ENCODE measurements at places on chromosomes 1 and 21.
A peak's percentile ranks its signal among the peaks of the same experiment; 100 is the strongest.

GRCh38 chr1:21237446-21238088, 52.7 kb downstream of the ECE1 start:
- DNase-seq: no peak

DNA sequence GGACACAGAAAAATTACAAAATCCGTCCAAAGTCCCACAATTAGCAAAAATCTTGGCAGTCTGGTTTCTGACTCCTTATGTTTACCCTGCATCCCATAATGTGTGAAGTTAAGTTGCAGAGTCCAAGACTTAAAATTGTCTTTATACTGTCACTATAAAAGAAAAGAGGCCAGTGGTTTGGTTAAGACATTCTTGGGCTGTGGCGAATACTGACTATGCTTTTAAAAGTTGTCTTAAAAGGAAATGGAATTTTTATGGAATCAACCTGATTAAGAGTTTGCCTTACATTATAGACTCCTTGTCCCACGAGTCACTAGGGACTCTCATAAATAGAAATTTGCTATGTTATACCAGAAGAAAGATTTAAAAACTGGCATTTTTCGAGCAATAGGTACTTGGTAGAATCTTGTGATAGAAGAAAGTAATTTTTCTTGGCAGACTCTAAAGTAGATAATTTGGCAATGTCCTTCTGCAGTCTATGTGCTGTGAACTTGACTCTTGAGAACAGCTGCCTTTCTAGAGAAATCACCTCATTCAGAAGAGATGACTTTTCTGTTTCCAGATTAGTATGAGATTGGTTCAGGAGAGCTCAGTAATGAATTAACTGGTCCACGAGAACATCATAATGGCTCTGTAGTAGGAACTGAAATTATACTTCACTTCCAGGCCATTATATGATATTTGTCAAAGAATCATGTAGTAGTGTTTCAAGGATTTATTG, 31.8 kb downstream of the NTNG1 start:
- peak; percentile 91 for DNase-seq

GRCh38 chr1:212655668-212656440, 43.8 kb downstream of the BATF3 start:
- no peak for DNase-seq

DNA sequence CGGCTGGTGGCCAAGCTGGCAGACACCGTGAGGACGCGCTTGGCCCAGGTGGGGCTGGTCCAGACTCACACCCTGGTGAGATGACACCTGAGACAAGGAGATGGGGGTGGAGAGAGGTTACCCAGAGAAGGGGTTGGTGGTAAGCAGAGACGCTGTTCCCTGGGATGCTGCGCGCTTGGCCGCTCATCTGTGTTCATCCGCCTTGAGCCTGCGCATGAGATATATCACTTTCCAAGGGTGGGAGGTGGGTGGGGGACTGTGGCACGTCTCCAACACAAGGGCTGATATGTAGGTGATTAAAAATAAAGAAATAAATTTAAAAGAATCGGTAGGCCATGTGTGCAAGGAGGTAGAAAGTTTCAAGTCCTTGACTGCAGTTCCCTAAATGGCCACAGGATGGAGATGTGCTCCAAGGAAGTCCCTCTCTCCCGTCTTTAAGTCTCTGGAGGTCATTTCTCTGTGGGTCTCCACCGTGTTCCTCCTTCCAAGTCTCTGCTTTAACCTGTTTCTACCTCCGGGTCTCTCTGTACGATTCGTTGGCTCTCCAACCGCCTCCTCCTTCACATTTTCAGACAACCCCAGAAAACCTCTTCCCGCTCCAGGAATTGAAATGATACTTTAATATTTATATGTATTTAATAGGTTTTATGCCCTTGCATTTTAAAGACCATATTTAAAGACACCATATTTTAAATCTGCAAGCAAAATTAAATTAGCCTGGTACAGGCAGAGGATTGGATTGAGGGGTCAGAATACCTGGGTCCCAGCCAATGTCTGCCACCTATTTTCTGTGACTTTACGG, 4.5 kb downstream of the TTC24 start:
- DNase-seq: peak; percentile 82

DNA sequence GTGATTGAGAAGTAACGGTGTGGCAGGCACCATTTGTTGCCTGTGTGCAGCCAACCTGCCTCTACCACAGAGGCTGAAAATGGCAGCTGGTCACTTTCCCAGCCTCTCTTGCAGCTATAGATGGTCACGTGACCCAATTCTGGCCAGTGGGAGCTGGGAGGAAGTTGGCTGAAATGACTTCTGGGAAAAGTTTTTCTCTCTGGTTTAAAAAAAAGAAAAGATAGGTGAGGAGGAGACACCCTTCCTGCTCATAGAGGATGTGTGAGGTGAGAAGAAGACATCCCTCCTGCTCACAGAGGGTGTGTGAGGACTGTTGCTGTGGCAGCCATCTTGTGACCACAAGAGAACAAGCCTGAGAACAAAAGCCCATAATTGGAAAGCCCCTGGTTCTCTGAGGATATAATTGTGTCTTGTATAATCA, 122.8 kb downstream of the SYF2 start:
- DNase-seq: no peak

GRCh38 chr1:234309598-234310459, 63.4 kb upstream of the COA6 start:
- DNase-seq: peak; percentile 64

DNA sequence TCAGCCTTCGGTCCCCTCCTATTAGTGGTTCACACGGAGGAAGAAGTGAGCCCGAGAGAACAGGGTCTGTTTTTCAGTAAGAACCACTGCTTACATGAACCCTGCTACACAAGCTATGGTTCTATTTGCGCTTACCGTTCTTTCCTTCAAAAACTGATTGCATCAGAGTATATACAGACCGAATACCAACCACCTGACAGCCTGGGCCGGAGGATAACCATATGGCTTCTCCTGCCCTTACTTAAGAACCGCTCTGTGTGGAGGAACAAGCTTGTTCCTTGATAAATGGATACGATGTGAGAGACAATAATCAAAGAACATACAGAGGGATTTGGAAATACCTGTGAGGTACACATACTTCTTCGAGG, 1.1 kb upstream of the KCNT2 start:
- DNase-seq: no peak

GRCh38 chr1:59556802-59557548, 257.8 kb upstream of the HOOK1 start:
- DNase-seq: peak; percentile 41

DNA sequence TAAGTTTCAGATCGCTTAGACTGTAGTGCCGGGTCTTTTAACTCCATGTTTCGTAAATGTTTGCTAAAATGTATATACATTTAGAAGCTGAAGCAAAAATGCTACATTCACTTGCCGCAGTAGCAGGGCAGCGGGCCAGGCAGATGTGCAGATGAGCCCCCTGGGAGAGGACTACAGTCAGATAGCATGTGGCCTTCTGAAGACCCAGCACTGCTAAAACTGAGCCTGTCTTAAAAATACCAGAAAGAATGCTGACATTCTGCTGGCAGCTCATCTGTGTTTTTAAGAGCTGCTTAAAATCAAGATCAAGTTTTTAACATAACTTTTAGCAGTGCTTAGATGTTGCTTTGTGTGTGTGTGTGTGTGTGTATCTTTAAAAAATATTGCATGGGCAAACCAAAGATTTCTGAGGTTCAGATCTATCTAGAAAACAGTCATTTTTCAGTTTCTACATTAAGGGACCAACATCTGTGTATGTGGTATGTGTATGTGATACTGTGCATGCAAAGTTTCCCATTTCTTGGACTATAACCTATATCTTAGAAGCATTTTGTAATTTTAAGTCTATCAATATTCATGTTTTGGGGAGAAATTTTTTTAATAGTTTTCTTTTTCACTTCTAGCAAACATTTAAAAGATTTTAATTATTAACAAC, 31.7 kb downstream of the CHRM3 start:
- peak; percentile 12 for DNase-seq

GRCh38 chr1:34784751-34785221, 3.8 kb downstream of the GJB3 start:
- DNase-seq: no peak

GRCh38 chr1:94679332-94680038, 137.9 kb upstream of the F3 start:
- DNase-seq: no peak

DNA sequence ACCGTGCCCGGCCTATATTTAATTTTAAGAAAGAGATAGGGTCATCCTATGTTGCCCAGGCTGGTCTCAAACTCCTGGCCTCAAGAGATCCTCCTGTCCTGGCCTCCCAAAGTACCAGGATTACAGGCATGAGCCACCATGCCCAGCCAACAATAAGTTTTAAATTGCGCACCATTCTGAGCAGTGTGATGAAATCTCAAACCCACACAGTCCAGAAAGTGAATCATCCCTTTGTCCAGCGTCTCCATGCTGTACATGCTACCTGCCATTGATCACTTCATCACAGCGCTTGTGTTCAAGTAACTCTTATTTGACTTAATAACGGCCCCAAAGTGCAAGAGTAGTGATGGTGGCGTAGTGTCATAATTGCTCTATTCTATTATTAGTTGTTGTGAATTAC, 75.4 kb downstream of the APP start:
- DNase-seq: no peak

DNA sequence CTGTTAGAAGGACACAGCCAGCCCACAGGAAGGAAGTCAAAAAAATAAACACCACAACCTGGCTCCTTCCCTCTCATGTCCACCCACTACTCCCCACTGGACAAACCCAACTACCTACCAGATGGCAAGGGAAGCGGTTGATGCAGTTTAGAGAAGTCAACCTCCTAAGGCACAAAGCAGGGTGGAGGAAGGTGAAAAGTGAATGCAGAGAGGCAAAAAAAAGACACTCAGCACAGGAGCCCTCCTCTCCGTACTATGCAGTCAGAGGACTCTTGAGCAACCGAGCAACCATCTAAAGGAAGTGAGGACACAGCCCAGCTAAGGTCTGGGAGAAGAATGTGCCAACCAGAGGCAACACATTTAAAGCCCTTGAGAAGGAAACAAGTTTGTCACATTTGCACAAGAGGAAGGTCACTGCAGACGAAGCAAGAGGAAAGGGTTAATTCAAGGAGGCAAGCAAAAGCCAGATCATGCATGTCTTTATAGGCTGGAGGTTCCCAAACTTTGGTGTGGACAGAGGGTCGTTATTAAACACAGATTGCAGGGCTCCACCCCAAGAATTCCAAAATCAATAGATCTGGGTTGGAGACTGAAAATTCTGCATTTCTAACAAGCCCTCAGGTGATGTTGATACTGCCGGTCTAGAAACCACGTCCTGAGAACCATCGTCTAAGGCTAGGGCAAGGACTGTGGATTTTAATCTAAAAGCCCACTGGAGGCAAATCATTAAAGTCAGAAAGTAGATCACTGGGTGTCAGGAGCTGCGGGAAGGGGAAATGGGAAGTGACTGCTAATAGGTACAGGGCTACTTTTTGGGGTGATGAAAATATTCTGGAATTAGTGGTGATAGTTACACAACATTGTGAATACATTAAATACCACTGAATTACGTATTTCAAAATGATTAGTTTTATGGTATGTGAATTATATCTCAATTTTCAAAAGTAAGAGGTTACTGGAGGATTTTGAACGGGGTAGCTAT, 19.7 kb downstream of the TP53BP2 start:
- DNase-seq: no peak

- DNase-seq: no peak
Observed at GRCh38 chr1:38735651-38736161, 123.9 kb downstream of the RRAGC start.

GRCh38 chr1:231395076-231395997, 26.8 kb downstream of the EGLN1 start:
- DNase-seq: peak; percentile 71

DNA sequence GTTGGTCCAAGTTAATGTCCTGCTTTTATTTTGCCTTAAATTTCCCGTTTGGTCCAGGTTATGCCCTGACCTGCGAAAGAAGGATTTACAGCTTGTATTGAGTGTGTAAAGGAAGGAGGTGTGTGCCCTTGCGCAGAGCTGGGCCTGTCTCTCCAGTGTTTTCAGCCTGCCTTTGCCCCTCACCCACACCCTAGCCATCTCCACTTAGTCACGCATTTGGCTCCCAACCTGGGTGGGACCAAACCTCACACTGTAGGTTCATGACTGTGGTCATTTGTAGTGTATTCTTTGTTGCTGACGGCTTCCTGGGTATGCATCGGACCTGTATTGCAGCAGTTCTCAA, 572 bp upstream of the SRSF10 start:
- DNase-seq: no peak

- DNase-seq: peak; percentile 61
Observed at GRCh38 chr1:100896481-100896982, 642 bp downstream of the SLC30A7 start.

DNA sequence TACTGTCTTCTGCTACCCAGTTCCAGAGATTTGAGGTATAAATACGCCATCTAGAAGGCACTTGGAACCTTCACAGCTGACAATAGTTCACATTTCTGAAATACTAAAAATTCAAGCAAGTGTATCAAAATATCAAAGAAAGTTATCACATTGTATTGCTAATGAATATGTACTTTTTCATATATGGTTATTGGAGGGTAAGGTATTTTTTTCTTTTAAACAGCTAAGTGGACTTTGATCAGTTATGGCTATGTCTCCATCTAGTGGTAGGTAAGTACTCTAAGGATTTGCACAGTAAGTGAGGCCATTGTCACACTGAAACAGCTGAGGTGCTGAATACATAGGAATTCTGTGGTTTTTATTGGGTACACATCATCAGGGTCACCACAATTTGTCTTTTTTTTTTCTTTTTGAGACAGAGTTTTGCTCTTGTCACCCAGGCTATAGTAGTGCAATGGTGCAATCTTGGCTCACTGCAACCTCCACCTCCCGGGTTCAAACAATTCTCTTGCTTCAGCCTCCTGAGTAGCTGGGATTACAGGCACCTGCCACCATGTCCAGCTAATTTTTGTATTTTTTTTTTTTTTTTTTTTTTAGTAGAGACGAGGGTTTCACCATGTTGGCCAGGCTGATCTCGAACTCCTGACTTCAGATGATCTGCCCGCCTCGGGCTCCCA, 49.1 kb upstream of the CR2 start:
- DNase-seq: peak; percentile 58

GRCh38 chr1:115210302-115210711, 121.0 kb upstream of the TSPAN2 start:
- DNase-seq: no peak

GRCh38 chr21:26405735-26406361, 167.2 kb downstream of the CYYR1 start:
- no peak for DNase-seq

GRCh38 chr1:179146911-179147310, 65.0 kb downstream of the TOR3A start:
- DNase-seq: no peak

- DNase-seq: no peak
Observed at GRCh38 chr1:154987326-154987725, 4.2 kb downstream of the FLAD1 start.

DNA sequence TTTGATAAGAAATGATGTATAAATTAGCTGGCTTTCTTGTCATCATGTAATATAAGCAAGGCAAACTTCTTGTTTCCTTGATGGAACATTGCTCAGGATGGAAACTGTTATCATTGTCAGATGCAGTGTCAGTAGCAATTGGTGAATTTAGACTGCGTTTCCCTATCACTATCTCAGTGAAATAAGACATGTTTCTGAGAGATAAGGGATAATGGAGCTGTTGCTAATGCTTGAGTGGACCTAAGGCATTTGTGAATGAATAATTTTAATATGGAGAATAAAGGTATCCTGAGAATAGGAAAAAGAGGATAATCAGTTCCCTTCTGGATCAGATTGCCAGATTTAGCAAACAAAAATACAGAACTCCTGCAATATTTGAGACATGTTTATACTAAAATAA, 160.9 kb downstream of the HLX start:
- DNase-seq: no peak

- no peak for DNase-seq
Observed at GRCh38 chr1:36055706-36056105, 28.2 kb upstream of the TEKT2 start.

GRCh38 chr1:197838836-197839235, 63.6 kb upstream of the DENND1B start:
- DNase-seq: no peak

GRCh38 chr1:15043934-15044333, 109.6 kb upstream of the TMEM51 start:
- DNase-seq: no peak
